ENCODE measurements at places on chromosomes 12 and 14. TPM values are rescaled to one million over a fixed set of nuclear protein-coding genes. Genes with fewer than 3 reads are reported as not detected.

Gene REP15
- total RNA-seq: 2.3 TPM

Gene ABCD2
- 0.33 TPM for total RNA-seq

Gene RASSF9
- 6.1 TPM for total RNA-seq

Gene DTX1
- total RNA-seq: under 0.01 TPM

Gene GLIPR1L1
- total RNA-seq: not detected

Gene LUM
- total RNA-seq: 186 TPM

Gene CD27
- total RNA-seq: not detected
